ENCODE measurements at places on chromosomes 3 and 15.
A peak's percentile ranks its signal among the peaks of the same experiment; 100 is the strongest.

- DNase-seq, result no peak
Observed at GRCh38 chr15:90412356-90413194, 24.5 kb downstream of the IQGAP1 start.

GRCh38 chr15:95291898-95292472 lies 1038.5 kb upstream of the NR2F2 start:
- peak; percentile 38 for DNase-seq

GRCh38 chr15:72227192-72227586 lies 3.8 kb downstream of the PKM start:
- no peak for DNase-seq

- DNase-seq, result no peak
Observed at GRCh38 chr3:105466072-105466471, 99.4 kb downstream of the ALCAM start.

GRCh38 chr15:48802867-48803266 lies 8.0 kb downstream of the CEP152 start:
- no peak for DNase-seq

DNA sequence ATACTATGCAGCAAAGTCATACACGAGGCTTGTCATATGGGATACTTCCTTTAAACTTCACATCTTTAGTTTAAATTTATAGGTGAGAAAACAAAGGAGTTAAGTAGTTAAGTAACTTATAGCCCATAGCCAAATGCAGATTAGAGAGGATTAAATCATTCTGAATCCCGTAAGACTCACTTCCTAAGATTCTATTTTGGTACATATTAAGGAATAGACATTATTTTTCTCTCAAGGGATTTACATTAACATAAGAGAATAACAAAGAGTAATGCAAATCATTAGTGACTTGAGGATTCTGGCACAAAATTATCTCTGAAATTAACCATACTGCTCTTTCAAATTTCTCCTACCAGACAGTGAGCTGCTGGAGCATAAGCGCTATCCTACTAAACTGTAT lies 747.4 kb upstream of the ARPP21 start:
- DNase-seq, result no peak

GRCh38 chr15:40066589-40066988 lies 27.6 kb upstream of the SRP14 start:
- DNase-seq, result no peak

DNA sequence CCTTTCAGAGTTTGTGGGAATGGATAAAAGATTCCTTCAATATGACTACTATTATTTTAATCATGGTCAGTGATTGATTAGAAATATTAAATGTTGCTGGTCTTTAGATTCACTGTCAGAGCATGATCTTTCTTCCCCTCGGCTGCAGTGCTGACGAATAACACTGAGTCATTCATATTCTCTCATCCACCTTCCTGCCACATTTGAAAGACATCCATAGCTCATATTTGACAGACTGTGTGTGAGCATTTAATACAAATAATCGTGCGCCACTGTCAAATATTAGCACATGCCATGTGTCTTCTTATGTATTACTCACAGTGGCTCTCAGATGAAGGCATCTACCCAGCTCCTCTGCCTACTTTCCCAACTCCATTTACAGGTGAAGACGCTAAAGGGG lies 476.5 kb upstream of the TPRG1 start:
- DNase-seq, result no peak

DNA sequence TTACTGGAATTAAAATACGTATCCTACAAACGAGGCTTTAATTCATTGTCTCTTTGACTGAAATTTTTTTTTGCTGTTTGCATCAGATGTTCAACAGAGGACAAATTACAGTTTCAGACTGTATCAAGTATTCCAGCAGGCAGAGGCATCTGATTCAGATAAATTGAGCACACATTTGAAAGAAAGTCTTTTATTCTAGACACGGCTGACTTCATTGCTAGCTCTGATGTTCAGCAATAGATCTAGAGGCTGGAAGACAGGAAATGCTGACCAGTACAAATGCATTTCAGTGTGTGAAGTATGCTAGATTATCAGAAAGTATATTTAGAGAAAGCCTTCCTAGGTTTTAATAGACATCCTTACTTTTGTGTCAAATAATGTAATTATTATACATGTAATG lies 472.2 kb downstream of the NLGN1 start:
- no peak for DNase-seq

GRCh38 chr15:40830884-40831283 lies 2.4 kb upstream of the PPP1R14D start:
- no peak for DNase-seq

GRCh38 chr3:31581660-31582059 lies 48.9 kb downstream of the STT3B start:
- DNase-seq, result no peak

- DNase-seq, result no peak
Observed at GRCh38 chr3:182651461-182651860, 141.8 kb upstream of the ATP11B start.

DNA sequence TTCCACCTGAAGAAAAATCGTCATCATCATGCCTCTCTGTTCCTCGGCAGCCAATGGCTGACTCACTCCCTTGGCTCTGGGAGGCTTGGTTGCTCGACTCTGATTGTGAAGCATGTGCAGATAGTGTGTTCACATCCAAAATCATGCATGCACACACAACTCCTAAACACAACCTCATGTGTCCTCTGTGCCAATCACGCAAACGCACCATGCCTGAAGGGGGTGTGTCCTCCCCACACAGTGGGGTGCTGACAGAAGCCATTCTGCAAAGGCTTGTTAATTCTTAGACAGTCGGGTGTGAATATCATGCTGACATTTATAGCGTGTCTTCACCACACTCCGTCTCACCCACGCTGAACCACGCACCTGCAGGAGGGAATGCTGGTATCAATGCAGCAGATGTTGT lies 11.4 kb upstream of the CCDC174 start:
- DNase-seq, result no peak
